ENCODE measurements at places on chromosomes 6 and 20. TPM values are rescaled to one million over a fixed set of nuclear protein-coding genes. Genes with fewer than 3 reads are reported as not detected.

DNA sequence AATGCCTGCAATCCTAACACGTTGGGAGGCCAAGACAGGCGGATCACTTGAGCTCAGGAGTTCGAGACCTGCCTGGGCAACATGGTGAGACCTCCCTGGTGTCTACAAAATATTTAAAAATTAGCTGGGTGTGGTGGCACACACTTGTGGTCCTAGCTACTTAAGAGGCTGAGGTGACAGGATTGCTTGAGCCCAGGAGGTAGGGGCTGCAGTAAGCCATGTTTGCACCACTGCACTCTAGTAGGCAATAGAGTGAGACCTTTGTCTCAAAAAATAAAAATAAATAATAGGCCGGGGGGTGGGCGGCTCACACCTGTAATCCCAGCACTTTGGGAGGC is 18.3 kb upstream of the RIPOR3 start:
- peaks cover 3% of the 10 kb centered on the region for H3K36me3 ChIP-seq
- no peak overlapping the region for H3K4me3 ChIP-seq
- H3K4me1 ChIP-seq = peaks cover 3% of the 10 kb centered on the region

GRCh38 chr6:21870076-21870730 is 276.7 kb downstream of the SOX4 start:
- H3K4me1 ChIP-seq = no peaks in the 10 kb centered on the region
- peaks cover 6% of the 10 kb centered on the region for H3K27me3 ChIP-seq
- no peaks in the 10 kb centered on the region for H3K36me3 ChIP-seq
- no peak for DNase-seq
- H3K4me3 ChIP-seq = no peak overlapping the region

DNA sequence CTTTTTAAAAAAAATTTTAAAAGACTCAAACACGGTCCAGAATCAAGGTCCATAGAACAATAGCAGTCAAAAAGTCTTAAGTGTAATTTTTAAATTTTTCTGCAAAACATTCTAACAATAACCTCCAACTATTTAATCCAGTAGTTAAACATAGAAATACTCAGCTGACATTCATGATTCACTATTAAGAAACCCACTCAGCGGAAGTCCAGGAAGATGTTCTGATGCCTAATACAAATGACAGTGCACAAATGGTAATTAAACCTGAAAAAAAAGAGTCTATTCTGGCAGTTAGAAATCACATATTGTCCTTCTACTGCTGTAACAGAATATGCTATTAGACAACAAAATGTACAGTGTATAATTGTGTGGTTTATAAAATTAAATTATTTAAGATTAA is 128.2 kb upstream of the BMP5 start:
- no peak for DNase-seq
- H3K27me3 ChIP-seq = no peaks in the 10 kb centered on the region
- no peak overlapping the region for H3K27ac ChIP-seq
- H3K36me3 ChIP-seq = no peaks in the 10 kb centered on the region
- no peak overlapping the region for H3K4me3 ChIP-seq

DNA sequence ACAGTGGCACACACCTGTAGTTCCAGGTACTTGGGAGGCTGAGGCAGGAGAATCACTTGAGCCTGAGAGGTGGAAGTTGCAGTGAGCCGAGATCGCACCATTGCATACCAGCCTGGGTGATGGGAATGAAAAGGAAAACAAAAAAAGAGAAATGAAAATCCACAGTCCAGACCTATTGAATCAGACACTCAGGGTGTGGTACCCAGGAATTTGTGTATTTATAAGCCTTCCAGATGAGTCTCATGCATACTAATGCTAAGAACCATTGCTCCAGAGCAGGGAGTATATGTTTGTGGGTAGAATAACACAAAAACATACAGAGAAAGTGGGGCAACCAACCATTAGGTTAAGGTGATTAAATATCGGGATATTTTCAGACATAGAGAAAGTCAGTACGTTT is 36.1 kb upstream of the PLCB4 start:
- H3K4me3 ChIP-seq = no peak overlapping the region
- no peaks in the 10 kb centered on the region for H3K27me3 ChIP-seq
- no peak overlapping the region for H3K27ac ChIP-seq
- DNase-seq = no peak
- H3K36me3 ChIP-seq = no peaks in the 10 kb centered on the region

GRCh38 chr6:44024574-44025219 is 102.6 kb downstream of the MRPL14 start:
- DNase-seq = no peak
- peaks cover 68% of the 10 kb centered on the region for H3K27me3 ChIP-seq
- peaks cover 2% of the 10 kb centered on the region for H3K4me1 ChIP-seq
- peaks cover 4% of the 10 kb centered on the region for H3K36me3 ChIP-seq
- H3K27ac ChIP-seq = no peak overlapping the region

The CDSN gene
- total RNA-seq = not detected
